HFF-Myc (cell line): ENCODE measurements at places on chromosomes 5 and 9.

GRCh38 chr5:13957032-13957645, 12.7 kb upstream of the DNAH5 start:
- DNase-seq, result peak; percentile 24

DNA sequence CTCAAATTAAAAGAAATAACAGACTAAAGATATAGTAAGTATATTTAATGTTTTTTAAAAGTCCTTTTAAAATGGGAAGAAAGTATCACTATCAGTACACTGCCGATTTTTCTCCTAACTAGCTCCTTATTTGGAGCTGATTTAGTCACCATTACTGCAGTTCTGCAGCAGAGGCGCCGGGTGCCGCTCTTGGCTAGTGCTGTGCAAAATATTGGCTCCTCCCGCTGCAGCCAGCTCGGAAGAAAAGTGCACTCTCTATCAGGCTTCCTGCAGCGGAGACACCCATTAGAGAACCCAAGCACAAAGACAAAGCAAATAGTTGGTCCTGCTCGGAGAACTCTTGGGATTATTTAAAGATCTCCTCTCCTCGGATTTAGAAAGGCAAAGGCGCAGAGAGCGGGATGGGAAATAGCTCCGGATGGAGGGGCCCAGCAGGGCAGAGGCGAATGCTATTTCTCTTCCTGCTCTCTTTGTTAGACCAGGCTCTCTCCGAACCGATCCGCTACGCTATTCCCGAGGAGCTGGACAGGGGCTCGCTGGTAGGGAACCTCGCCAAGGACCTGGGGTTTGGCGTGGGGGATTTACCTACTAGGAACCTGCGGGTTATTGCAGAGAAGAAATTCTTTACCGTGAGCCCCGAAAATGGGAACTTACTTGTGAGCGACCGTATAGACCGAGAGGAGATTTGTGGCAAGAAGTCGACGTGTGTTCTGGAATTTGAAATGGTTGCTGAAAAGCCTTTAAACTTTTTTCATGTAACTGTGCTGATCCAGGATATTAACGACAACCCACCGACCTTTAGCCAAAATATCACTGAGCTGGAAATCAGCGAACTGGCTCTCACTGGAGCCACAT, at the start of gene PCDHGB3:
Gene PCDHGB3, plus strand, starts transcription at position 249 of the 855 bp plus-strand sequence. Its CDS starts 153 bp downstream, at position 402.
- DNase-seq, result no peak

DNA sequence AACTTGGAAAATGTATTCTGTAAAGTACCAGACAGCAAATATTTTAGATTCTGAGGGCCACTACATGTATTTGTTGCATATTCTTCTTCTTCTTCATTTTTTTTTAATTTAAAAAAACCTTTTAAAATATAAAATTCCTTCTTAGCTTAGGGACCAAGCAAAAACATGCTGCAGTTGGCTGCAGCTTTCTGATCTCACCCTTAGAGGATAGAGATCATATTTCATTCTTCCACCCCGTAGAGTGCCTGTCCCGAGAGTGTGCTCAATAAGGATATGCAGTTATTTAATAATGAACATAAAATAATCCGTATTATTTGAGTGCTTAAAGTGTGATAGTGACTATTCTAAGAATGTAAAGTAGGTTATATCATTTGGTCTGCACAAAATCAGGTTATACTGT, 204.2 kb upstream of the CD180 start:
- no peak for DNase-seq

DNA sequence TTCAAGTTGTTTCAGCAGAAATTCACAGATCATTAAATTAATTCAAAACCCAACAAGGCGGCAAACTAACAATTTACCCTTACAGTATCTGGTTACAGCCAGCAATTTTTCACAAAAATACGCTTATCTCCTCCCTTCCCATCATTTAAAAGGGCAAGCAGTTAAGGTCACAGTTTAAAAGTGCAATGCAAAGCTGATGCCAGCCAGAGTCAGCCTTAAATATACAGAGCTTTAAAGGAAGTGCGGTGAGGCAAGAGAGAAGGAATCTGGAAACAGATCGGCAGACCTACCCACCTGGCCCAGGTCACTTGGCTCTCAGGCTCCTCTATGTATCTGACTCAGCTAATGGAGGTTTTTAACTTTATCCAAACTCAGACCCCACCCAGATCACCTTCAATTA, 31.0 kb downstream of the EPB41L4A start:
- no peak for DNase-seq

- no peak for DNase-seq
These were observed 37.0 kb downstream of the TMEM215 start for GRCh38 chr9:32820322-32820721.

DNA sequence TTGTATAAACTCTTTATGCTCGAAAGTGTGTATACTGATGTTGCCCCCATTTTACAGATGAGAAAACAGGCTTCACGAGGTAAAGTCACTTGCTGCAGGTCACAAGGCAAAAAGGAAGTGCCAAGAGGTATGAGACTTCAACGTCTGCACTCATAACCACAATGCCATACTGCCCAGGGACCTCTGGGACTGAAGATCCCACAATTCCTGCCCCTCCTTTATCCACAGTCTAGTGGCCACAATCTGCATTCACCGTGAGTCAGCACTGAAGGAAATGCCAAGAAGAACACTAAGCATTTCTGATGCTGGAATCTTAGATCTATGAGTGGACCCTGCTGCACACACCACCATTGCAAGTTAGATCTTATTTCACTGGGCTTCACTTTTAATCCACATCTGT, 37.3 kb downstream of the MED27 start:
- peak; percentile 92 for DNase-seq

DNA sequence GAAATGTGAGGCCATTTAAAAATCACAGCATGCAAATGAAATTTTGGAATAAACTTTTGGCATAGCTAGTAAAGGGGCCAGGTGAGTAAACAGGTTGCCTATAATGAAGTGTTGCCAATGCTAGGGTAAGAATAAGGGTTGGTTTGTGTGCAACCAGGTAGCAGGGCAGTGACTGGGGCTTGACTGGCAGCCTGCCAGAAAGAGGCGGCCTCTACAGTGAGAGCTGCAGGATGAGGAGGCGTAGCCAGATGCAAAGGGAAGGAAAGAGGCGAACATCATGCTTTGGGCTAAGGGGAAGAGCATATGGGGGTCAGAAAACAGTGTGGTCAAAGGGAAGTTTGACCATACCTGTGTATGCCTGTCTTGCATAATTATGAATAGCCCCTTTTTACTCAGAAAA, 70.6 kb downstream of the MAST4 start:
- no peak for DNase-seq

DNA sequence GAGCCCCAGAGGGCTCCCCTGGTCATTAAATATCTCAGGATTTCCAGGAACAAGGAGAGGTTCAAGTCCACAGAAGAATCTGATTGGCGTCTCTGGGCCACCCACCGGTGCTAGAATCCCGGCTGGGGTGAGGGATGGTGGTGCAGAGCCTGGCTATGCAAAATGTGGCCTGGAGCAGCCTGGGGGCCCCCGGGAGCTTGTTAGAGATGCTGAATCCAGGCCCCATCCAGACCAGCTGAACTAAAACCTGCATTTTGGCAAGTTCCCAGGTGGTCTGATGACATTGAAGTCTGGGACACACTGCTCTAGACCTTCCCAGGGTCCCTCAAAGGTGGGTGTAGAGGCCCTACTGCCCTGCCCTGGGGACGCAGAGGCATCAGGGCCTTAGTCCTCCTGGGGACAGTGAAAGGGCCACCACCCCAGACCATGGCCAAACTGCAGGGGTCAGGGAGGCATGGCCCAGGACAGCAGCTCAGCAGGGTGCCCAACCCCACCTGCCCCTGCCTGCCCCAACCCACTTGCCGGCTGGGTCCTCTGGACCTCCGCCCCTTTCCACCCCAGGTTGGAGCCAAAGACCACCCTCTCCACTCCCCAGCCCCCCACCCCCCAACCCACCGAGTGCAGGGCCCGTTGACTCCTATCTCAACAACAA, 34.7 kb downstream of the ADAMTS2 start:
- DNase-seq, result no peak

DNA sequence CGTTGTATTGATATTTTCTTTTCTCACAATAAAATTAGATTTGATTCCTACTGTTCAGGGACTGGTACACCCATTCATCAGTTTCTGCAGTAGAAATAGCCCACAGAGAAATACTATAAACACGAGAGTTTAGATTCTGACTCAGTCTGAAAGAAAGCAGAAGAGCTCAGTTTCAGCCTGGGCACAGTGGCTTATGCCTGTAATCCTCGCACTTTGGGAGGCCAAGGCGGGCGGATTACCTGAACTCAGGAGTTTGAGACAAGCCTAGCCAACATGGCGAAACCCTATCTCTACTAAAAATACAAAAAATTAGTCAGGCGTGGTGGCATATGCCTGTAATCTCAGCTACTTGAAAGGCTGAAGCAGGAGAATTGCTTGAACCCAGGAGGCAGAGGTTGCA, 8.6 kb downstream of the ITK start:
- DNase-seq, result no peak

DNA sequence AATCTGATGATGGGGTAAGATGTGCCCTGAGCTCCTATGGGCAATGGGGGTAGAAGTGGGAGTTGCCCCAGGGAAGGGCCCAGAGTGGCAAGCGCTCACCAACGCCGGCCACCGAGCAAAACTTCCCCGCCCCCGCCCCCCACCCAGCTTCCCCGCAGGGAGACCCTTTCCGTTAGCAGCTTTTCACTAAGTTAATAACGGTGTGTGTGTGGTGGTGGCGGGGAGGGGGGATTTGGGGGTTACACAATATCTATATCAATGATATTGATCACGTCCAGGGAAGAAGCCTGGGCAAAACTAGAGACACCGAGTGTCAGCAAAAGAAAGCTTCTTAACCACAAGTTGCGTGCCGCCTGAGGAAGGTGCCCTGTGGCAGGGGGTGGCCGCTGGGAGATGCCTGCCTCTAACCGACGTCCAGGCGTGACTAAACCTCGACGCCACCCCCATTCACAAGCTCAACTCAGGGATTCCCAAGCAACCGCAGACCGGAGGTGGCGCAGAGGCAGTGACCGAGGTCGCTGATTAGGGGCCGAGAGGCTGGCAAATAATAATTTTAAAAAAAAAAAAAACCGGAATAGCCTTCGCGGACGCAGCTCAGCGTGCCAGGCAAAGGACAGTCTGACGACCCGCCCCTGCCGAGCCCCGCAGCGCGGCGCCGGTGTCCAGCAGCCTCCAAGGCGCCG, 222.6 kb downstream of the MEF2C start:
- no peak for DNase-seq

DNA sequence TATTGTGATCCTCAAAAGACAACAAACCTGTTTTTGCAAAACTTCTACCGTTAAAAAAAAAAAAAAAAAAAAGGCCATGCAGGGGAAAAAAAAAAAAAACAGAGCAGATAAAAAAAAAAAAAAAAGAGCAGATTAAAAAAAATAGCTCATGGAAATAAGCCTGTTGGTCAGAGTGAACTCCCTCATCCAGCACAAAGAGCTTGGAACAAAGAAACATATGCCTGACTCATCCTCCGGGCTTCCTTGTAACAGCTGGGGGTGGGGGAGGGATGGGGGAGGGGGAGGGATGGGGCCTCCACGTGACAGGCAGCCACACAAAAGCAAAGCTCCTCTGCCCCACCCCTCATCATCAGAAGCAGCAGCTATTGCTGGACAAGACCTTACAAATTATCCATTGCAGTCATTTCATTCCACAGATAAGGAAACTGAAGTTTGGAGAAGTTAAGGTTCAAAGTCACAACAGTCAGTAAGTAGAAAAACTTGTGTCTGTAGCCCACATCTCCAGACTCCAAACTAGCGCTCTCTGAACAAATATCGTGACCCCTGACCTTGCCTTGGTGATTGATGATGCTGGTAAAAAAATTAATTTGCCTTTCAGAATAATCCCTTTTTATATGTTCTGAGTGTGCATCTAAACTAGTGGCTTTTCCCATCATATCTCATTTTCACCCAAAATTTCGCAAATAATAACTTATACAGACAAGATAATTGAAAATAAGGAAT, 38.9 kb downstream of the SLC35D2 start:
- peak; percentile 92 for DNase-seq

GRCh38 chr5:33877449-33877848, 14.3 kb downstream of the ADAMTS12 start:
- DNase-seq, result no peak

GRCh38 chr5:80654054-80654390, 430 bp upstream of the MSH3 start:
- no peak for DNase-seq

GRCh38 chr5:153866176-153866575, 172.5 kb downstream of the FAM114A2 start:
- no peak for DNase-seq

DNA sequence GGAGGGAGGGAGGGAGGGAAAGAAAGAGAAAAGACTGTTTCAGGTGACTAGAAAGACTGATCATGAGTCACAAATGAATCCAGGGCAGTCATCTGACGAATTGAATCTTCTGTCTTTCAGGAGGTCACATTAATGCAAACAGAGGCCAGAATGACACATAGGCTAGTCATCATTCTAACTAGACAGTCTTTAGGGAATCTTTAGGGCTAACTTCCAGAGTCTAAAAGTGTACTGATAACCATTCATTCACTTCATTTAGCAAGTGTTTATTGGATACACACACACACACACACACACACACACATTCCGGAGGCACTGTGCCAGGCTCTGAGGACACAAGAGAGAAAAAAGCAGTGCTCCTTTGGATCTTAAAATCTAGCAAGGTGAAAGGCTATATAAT, 156.7 kb downstream of the EBF1 start:
- DNase-seq, result peak; percentile 63

- no peak for DNase-seq
These were observed 1.9 kb upstream of the B4GALT1 start for GRCh38 chr9:33168941-33169544.

DNA sequence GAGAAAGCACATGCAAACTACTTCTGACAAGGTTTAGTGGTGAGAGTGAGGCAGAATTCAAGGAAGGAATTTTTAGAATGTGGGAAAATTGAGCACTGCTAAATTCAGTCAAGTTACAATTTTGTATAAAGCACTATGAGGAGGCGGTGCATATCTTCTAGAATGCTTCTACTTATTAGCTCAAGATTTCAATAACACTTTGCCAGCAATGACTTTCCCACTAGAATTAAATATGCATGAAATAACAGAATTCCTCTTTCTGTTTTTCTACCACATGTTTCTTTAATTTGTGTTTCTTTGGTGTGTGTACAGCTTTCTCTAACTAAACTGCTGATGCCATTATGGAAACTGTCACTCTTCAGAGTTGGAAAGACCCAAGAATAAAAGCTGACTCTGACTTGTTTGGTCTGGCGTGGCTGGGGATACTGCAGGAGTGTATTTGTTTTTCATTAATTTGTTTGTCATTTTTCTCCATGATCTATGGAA, 163.5 kb downstream of the ARSB start:
- no peak for DNase-seq

DNA sequence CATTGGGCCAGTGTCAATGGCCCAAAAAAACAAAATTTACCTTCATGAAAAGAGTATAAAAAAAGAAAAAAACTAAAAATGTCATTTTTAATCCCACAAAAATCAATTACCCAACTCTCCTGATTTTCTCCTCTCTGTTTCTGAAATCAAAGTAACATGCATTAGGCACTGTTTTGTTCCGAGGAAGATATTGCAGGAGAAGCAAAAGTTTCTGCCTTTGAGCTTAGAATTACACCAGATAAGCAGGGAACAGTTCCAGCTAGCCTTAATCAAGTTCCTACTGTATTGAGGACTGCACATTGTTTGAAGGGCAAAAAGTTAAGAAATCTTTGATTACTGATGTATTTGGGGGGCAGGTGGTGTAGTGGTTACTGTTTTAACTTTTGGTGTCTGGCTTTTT, 1.1 kb upstream of the PRKAA1 start:
- no peak for DNase-seq

GRCh38 chr9:137606005-137606621, 627 bp downstream of the ARRDC1 start:
- no peak for DNase-seq

GRCh38 chr5:133554279-133554678, 58.1 kb downstream of the FSTL4 start:
- DNase-seq, result no peak

- peak; percentile 79 for DNase-seq
These were observed 12.2 kb downstream of the INVS start for GRCh38 chr9:100111235-100111634.
